Activated CD8-positive, alpha-beta memory T cell treated with anti-CD3 and anti-CD28 coated beads, Interleukin-2, amount 50 U/mL, for 48 hours (primary cell): ENCODE measurements at places on chromosomes 3 and 15.
A peak's percentile ranks its signal among the peaks of the same experiment; 100 is the strongest.

DNA sequence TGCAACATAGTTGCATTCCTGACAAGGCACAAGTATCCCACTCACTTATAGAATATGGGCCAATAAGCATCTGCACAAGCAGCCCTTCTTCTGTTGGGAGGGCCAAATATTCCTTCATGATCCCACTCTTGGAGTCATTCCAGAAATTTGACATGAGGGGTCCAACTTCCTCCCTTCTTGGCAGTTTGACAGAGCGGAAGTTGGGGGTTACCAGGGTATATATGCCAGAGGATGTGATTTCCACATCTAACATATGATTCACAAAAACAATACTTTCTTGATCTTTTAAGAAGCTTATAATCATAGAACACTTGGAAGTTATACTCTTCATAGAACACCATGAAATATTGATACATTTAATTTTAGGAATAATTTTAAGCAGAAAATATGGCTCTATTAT lies 100.9 kb upstream of the CRBN start:
- no peak for DNase-seq

DNA sequence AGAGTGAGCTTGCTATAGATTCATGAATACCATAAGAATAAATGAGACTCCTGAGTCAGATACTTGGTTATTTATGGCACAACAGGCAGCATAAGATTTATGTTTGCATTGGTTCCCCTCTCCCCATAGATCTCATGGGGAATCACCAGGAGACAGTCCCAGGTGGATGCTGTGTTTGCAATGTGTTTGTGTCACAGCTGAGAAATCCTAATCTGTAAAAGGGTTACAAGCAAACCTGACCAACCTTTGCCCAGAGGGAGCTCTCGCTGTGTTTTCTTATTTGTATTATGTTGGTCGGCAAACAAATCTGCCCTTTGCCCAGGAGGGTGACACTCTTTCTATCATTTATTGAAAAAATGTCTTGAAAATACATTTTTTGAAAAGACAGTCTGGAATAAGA lies 236.2 kb downstream of the ZPLD1 start:
- DNase-seq, result no peak

DNA sequence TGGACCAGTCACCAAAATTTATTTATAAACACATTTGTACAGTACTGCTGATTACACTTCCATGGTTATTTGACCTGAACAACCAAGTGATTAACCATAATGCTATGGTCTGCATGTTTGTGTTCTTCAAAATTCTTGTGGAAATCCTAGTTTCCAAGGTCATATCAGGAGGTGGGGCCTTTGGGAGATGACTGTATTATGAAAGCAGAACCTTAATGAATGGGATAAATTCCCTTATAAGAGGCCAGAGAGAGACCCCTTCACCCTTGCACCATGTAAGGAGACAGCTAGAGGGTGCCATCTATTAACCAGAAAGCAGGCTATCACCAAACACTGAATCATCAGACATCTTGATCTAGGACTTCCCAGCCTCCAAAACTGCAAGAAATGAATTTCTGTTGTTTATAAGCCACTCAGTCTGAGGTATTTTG lies 1.9 kb downstream of the SCAPER start:
- DNase-seq, result no peak

GRCh38 chr3:94020293-94020692 lies 8.1 kb downstream of the STX19 start:
- no peak for DNase-seq

DNA sequence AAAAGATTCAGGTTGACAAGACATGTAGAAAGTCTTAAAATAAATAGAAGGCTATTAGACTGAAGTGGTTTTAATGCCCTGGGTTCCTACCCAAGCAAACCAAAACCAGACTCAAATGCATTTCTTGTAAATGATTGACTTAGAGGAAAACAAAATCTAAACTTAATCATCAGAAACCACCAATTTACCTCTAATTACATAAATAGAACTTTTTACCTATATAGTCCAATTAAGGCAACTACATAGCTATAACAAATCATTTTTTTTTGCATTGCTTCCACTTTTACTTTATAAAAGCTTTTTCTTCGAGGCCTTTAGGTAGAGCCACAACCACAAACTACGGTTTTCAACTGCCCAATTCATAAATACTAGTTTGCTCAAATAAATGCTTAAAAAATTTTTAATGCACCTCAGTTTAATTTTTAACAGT lies 231.3 kb upstream of the ARHGEF26 start:
- no peak for DNase-seq

GRCh38 chr3:36907911-36908646 lies 36.8 kb downstream of the TRANK1 start:
- DNase-seq, result peak; percentile 72

DNA sequence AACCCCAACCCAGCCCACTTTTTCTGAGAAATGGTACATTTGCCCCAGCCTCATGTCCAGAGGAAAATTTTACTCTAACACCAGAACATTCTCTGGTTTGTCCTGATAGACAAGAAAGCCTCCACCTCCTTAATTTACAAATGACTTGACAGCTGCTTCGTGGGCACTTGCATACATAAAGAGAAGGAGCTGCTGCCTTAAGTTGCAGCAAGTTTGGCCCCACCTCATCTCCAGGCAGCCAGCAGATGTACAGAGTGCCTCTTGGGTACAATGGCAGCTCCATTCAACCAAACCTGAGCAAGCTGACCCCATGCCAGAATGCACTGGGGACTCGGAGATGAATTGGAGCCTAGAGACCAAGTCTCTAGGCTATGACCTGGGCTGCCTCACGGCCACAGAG lies 6.2 kb upstream of the H1-8 start:
- no peak for DNase-seq

GRCh38 chr3:186489507-186489906 lies 54.7 kb downstream of the CRYGS start:
- DNase-seq, result no peak

GRCh38 chr3:56868706-56869105 lies 67.0 kb upstream of the ARHGEF3 start:
- no peak for DNase-seq

DNA sequence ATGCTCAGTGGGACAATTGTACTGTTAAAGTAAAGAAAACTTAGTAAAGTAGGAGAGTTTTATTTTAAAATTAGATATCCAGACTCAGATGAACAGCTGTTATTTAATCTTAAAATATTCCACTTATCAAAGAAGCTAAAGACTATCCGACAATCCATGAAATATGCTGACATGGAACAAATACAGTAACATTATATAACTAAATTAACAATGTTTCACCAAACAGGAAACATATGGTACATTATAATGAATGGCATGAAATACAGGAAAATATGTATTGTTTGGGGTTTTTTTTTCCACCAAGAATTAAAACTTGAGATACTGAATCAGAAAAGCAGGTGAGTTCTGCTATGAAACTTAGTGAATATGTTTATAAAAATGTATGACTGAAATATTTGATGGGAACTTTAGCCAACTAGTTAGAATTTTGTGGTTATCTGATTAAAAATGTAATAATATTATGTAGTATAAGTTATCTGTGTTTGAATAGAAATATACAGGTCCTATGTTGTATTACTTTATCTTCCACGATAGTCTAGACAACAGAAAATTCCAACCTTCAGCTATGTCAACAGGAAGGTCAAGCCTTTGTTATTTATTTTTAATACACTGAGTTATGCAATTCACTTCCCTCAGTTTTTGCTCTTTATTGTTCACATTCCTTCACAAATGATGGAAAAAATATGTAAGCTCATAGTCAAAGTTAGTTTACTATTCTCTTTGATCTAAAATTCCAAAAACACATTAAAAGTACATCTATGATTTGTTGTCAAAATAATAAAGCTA lies 72.7 kb downstream of the UACA start:
- no peak for DNase-seq

DNA sequence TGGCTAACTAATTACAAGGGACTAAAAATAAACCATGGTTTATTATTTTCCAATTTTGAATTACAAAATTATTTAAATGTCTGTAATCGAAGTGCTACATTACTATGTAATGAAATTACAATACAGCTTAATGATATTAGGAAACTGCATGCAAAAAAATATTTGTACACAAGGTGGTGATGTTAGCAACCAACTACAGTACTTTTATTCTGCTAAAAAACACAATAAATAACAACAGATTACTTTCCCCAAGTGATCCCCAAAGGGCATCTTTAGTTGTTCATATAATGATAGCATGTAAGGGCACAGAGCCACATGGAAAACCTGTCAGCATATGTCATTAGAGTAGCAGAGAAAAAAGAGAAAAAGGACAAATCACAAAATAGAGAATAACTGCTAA lies 147.5 kb upstream of the SOX2 start:
- DNase-seq, result no peak

DNA sequence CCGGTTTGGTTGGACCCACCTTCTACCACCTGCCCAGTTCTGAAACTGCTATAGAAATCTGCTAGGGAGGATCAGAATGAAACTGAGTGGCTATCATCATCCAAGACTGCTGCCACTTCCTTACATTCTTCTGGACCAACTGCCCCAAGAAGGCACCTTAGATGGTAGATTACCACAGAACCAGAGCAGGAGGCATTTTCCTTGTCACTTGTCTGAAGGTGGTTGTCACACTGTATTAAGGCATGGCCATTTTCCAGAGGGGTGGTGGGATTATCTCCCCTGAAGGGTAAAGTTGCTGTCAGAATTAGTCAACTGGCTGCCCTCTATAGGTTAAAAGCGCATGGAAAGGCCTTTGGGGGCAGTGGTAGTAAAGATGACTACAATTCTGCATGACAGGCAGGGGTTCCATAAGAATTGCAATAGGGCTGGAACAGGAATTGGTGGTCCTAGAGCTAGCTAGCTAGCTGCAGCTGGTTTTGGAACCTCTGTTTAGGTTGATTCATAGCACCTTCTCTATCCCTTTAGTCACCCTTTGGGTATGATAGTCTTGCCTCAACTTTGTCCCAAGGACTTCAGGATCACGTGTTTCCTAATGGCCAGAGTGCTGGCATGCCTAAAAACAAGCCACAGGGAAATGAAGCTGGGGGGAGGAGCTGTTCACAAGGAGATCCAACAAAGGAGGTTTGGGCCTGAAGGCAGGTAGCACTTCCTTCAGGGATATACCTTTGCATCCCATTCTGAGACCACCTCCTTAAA lies 4.8 kb upstream of the CSPG5 start:
- no peak for DNase-seq

- DNase-seq, result no peak
These were observed 6.5 kb upstream of the BCL2A1 start for GRCh38 chr15:79977431-79978054.

DNA sequence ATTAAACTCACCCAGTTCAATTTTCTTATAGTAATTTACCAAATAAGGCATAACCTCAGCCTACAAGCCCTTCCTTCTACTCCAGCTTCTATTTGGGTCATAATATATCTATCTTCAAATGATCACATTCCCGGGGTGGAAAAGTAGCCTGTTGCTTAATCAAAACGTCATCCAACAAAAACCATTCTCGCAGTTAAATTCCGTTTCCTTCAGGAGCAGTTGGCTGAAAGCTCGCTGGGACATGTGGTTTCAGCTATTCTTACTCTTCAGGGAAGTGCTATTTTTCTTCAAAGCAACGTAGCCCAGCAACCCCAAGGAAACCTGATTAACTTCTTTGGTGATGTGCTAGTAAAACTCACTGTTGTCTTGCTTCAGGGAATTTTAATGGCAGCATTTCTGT lies 59.6 kb downstream of the MAGI1 start:
- no peak for DNase-seq

DNA sequence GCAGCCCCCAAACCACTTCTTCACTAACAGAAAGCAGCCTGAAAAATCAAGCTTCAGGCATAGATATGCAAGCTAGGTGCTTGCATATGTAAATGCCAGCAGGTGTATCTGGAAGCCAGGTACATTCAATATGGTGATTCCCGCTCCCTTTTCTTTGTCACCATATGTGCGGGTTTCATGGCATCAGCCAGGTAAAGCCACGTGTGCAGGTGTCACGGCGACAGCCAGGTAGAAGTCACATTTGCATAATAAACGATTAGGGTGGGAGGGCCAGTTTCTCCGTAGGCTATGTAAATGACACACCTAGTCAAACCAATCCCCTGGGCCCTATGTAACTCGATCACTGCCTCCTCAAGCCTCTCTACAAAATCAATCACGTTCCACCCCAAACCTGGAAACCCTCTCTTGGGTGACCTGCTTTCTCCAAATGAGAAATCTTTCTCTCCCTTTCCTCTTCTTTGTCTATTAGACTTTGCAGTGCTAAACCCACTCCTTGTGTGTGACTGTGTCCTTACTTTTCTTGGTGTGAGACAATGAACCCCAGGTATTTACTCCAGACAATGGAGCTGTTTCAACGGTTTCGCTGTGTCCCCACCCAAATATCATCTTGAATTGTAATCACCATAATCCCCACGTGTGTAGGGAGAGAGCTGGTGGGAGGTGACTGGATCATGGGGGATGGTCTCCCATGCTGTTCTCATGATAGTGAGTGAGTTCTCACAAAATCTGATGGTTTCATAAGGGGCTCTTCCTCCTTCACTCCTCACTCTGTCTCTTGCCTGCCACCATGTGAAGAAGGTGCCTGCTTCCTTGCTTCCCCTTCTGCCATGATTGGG lies 44.6 kb downstream of the ONECUT1 start:
- DNase-seq, result no peak

DNA sequence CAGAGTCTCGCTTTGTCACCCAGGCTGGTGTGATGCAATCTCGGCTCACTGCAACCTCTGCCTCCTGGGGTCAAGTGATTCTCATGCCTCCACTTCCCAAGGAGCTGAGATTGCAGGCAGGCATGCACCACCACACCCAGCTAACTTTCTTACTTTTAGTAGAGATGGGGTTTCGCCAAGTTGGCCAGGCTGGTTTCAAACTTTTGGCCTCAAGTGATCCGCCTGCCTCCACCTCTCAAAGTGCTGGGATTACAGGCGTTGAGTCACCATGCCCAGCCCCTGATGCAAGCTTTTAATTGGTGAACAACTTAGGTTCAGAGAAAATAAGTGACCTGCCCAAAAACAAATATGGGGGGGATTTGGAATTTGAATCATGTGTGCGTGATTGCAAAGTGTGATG lies 246.2 kb downstream of the LRTM1 start:
- no peak for DNase-seq

DNA sequence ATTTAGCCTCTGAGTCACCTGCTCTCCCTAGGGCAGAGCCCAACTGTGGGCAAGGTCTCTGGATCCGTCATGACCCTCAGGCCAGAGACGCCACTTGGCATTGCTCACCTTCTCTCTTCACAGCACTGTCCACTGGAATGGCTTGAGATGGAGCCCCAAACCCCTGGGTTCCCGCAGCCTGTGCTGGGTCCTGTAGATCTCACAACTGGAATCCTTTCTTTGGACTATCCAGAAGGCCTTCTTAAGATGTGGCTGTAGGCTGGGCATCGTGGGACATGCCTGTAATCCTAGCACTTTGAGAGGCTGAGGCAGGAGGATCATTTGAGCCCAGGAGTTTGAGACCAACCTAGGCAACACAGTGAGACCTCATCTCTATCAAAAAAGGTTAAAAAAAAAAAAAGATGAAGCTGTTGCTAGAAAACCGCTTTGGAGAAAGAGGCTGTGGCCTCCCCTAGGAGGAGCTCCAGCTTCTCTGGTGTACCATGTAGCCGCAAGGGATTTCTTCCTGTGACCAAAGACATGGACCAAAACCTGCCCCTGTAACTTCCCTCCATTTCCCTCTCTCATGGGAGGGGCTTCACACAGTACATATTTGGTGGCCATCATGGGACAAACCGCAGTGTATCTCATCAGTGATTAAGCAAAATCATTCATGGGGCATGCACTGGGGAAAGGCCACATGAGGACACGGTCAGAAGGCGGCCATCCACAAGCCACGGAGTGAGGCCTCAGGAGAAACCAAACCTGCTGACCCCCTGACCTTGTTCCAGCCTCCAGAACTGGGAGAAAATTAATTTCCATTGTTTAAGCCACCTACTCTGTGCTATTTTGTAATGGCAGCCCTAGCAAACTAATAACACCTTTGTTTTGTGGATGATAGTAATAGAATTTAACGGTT lies 23.3 kb upstream of the BUB1B start:
- DNase-seq, result no peak
